ENCODE measurements at places on chromosomes 7 and 10. TPM values are rescaled to one million over a fixed set of nuclear protein-coding genes. Genes with fewer than 3 reads are reported as not detected.

Gene HYAL4
- not detected for total RNA-seq

Gene VWDE
- not detected for total RNA-seq

- no peak overlapping the region for H3K27ac ChIP-seq
- no peaks in the 10 kb centered on the region for H3K4me1 ChIP-seq
- H3K4me3 ChIP-seq, result no peak overlapping the region
- H3K36me3 ChIP-seq, result no peaks in the 10 kb centered on the region
- H3K27me3 ChIP-seq, result no peaks in the 10 kb centered on the region
- DNase-seq, result no peak
These were observed 592.7 kb upstream of the MGMT start for GRCh38 chr10:128874331-128874730.

DNA sequence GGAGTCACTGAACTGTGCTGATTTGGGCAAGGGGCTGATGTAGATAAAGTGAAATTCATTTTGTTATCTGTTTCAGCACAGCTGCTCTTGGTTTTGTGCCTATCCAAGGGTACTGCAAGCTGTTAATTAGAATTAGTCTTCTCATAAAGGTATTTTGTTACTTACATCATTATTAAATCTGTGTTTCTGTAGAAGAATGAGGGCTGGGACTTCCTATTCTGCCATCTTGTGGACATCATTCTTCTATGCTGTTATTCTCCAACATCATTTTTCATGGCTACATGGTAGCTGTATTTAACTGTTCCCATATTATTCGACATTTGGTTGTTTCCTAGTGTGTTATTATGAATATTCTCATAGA is 76.2 kb upstream of the CCDC71L start:
- H3K36me3 ChIP-seq, result no peaks in the 10 kb centered on the region
- no peak for DNase-seq
- no peak overlapping the region for H3K4me3 ChIP-seq
- H3K4me1 ChIP-seq, result peaks cover 7% of the 10 kb centered on the region
- H3K27me3 ChIP-seq, result no peaks in the 10 kb centered on the region

- peak overlapping the region; percentile 4 for H3K27ac ChIP-seq
- H3K4me3 ChIP-seq, result no peak overlapping the region
- H3K27me3 ChIP-seq, result no peaks in the 10 kb centered on the region
- H3K4me1 ChIP-seq, result peaks cover 7% of the 10 kb centered on the region
- DNase-seq, result no peak
These were observed 139.8 kb downstream of the FAM53B start for GRCh38 chr10:124604214-124605000.
